ENCODE measurements at places on chromosomes 4 and X.

DNA sequence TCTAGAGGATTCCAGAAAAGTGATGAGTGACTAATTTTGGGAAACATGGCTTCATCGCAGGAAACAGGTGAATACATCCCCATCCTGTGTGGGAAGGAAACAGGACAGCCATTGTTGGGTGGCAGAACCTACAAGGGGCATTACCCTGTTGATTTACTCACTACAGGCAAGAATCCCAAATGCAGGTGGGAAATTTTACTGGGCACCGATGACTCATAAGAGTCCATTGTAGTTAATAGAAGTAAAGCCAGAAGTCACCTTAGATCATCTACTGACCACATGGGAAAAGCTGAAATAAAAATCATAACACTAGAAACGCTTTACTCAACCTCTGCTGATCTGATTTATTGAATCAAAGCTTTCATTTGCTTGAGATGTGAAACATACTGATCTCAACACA, 136.4 kb downstream of the TRIML1 start:
- no peak for ATAC-seq

GRCh38 chr4:8107146-8107657, 51.4 kb downstream of the ABLIM2 start:
- no peak for ATAC-seq

- ATAC-seq: peak; percentile 44
These were observed 339.5 kb downstream of the DHX15 start for GRCh38 chr4:24244663-24245490.

- no peak for ATAC-seq
These were observed 6.3 kb upstream of the HAUS3 start for GRCh38 chr4:2248044-2248780.

Measured in motor neuron (in vitro differentiated cells).